T1000 (cell line): ENCODE measurements at places on chromosomes 11 and 22.
A peak's percentile ranks its signal among the peaks of the same experiment; 100 is the strongest.

- no peak for DNase-seq
These were observed 15.3 kb downstream of the TMPRSS6 start for GRCh38 chr22:37094239-37094638.

DNA sequence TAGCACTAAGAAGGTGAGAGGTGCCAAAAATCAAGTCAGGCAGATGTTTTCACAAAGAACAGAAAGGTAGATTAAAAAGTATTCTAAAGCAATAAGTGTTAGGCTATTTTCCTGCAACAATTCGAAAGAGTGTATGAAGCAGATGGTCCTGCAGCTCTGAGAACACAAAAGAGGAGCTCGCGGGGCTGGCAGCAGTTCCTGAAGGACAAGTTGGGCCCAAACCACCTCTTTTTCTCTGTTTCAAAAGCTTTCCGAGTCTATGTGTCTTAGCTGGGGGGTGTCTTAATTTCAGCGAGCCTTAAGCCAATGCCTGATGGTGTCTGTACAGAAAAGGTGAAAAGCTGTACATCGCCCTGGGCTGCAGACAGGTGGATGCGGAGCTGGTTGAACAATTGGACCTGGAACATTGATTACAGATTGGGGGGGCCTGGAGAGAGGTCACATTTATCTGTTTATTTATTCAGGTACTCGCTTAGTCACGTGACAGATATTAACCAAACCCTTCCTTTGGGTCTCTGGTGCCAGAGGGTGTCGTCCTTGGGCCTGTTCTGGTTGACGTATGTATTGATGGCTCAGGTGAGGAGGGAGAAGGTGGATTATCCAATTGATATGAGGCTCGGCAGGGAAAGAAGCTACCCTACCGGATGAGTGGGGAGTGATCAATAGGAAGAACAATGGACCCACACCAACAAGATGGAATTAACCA lies 24.7 kb downstream of the GRIK4 start:
- DNase-seq: no peak

DNA sequence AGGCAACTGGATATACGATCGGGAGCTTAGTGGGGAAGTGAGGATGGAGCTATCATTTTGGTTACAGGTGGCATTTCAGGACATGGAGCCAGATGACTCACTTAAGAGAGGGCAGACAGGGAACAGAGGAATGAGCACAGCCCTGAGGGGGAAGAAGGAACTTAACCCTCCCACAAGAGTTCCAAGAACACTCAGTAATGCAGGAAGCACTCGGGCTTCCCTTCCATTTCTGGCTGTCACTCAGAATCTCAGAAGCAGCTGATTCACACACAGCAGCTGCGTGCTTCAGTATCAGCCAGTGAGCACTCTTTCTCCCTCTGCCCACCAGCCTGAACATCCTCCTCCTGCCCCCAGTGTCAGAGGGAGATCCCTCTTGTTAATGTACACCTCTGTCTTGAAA lies 34.8 kb downstream of the EFCAB6 start:
- peak; percentile 5 for DNase-seq

DNA sequence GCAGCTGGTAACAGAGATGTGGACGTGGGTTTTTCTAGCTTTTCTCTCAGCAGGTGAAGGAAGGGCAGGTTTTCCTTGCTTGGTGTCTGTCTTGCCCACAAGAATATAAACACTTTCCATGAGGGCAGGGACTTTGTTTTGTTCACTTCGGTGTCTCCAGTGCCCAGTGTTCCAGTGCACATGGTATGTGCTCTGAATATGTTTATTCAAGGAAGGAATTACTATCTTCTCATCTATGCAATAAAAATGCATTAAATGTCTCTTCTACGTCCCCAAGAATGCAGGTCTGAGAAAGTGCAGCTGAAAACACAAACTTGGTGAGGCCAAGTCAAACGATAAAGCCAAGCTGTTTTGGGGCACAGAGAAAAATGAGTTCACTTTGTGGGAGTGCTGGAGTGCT lies 56.3 kb upstream of the PLET1 start:
- DNase-seq: no peak

DNA sequence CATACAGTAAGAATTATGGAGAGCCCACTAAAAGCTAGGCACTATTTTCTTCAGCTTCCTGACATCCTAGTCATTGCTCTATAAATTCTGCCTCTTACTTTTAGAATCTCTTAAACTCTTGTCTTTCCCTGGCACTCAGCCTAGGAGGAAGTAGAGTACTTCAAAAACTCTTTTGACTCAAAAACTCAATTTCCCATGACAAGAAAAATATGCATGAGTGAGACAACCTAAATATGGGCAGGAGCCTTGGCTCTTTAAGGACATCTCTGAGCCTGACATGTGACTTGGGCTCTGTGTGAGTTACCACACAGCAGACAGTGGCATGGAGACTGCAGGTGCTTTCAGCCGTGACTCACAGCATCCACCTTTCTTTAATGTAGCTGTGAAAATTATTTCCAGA lies 97.5 kb upstream of the CCDC179 start:
- no peak for DNase-seq

- DNase-seq: peak; percentile 54
These were observed 14.2 kb downstream of the TXN2 start for GRCh38 chr22:36467042-36467810.

DNA sequence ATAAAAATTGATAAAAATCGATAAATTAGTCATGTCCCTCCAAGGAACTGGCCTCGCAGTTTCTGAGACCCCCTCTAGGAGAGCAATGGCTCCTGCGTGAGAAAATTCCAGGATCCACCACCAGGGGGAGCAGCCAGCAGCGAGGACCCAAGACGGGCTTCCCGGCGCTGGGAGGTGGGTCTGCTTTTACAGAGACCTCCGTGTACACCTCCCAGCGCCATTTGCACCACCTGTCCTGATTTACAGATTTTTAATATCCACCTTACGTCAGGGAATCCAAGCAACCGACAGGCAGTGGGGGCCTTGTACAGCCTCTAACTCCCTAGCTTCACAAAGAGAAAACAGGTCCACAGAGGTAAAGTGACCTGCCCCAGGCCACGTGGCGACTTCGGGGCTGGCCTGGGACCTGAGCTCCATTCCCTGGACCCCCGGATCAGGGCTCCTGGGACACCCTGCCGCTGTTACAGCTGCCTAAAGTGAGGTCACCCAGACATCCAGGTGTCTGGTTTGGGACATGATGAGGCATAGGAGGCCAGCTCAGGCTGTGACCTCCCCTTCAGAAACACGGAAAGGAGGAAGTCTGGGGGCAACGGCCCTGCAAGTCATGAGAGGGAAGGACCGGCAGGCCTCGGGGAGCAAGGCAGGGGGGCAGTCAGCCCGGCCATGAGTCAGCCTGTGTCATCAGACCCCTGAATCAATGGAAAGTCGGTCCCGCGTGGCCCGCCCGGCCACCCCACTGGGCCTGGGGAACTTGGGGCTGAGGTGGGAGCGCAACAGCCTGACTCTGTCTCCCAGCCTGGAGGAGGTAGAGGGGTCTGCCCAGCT lies 3.5 kb downstream of the OSM start:
- peak; percentile 42 for DNase-seq

GRCh38 chr11:93528757-93529645 lies 14.2 kb downstream of the SMCO4 start:
- DNase-seq: no peak

- no peak for DNase-seq
These were observed 43.9 kb downstream of the PDHX start for GRCh38 chr11:34960277-34960676.

GRCh38 chr11:11966826-11967668 lies 41.4 kb downstream of the DKK3 start:
- DNase-seq: no peak

DNA sequence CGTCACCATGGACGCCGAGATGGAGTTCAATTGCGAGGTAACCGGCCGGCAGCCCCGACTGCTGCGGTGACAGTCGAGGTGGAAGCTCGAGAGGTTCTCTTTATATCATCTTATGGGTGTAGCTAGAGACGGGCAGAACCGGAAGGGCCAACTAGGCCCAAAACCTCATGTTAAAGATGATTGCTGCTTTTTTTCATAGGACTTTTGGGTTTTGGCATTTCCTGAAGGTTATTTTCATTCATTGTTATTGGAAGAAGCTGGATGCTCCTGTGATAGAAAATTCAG lies 585 bp downstream of the NF2 start:
- no peak for DNase-seq

GRCh38 chr11:122747351-122747781 lies 90.9 kb upstream of the CRTAM start:
- no peak for DNase-seq

GRCh38 chr11:104946907-104947306 lies 21.5 kb downstream of the CASP4 start:
- DNase-seq: no peak

DNA sequence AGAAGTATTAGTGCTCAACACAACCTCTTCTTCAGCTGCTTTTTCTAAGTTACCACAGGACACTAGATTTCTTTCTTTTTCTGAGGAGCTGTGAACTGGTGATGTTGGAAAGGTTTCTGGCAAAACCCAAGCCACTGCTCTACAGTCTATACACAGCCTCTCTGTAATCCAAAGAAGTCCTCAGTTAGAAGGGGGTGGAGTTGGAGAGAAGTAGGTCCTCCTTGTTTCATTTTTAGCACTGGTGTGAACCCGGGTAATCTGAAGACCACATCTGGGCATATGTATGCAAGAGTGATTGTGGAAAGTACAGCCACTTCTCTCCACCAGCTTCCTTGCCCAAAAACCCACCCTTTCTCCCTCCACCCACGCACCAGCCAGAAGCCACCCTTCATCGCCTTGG lies 1168.1 kb downstream of the LRRC4C start:
- no peak for DNase-seq

DNA sequence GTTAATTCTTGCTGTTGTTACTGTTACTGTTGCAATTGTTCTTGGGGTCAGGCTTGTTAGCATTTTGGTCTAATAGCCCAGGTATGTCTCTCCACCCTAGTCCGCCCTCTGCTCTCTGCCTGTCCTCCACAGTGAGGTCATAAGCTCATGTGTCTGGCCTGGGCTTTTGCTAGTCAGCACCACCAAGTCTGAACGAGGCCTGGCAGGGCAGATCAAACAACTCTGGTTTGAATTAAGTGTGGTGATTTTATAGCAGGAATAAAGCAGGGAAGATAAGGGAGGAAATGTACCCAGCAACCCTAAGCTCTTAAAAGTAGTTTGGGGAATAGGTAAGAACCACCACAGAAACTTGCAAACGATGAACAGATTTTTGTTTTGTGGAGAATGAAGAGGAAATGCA lies 98.7 kb downstream of the ABTB2 start:
- no peak for DNase-seq

GRCh38 chr11:46537537-46538295 lies 56.1 kb downstream of the AMBRA1 start:
- no peak for DNase-seq

- DNase-seq: no peak
These were observed 38.1 kb upstream of the CSNK2A3 start for GRCh38 chr11:11391169-11391568.

GRCh38 chr22:19802894-19803735 lies 42.5 kb downstream of the TBX1 start:
- no peak for DNase-seq

DNA sequence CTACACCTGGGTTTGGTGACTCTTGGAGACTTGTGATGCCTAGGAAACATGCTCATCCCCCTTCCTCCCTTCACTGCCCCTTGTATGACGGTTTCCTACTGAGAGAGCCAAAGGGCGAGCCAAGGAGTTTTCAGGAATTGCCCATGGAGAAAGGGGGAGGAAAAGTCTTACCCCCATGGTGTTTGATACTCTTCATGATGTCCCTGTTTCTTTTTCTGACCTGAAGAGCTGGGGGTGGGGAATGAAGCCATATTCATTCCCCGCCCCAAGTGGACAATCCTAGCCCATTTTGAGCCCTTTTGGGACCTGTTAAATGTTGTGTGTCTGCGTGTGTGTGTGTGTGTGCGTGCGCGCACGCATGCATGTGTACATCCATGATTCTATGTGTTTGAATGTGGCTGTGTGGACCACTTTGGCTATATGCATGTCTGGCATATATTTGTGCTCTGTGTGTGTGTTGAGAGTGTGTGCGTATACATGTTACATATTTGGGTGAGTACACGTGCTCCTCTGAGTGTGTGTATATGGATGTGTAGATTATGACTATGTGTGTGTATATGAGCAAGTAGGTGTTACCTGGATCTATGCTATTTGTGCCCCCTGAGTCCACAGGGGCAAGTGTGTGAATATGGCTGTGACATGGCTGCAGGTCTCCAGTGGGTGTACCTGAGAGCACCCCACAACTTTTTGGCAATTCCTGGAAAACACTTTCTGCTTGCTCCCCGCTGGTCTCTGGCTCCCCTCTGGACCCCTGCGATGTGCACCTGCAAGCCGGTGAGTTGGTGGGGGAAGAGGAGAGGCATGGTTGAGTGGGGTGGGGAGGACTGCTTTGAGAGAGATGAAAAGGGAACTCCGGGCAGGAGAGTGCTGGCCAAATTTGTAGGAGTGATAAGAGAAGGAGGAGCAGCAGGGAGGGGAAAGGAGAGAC lies 24.6 kb downstream of the OTOG start:
- DNase-seq: no peak

DNA sequence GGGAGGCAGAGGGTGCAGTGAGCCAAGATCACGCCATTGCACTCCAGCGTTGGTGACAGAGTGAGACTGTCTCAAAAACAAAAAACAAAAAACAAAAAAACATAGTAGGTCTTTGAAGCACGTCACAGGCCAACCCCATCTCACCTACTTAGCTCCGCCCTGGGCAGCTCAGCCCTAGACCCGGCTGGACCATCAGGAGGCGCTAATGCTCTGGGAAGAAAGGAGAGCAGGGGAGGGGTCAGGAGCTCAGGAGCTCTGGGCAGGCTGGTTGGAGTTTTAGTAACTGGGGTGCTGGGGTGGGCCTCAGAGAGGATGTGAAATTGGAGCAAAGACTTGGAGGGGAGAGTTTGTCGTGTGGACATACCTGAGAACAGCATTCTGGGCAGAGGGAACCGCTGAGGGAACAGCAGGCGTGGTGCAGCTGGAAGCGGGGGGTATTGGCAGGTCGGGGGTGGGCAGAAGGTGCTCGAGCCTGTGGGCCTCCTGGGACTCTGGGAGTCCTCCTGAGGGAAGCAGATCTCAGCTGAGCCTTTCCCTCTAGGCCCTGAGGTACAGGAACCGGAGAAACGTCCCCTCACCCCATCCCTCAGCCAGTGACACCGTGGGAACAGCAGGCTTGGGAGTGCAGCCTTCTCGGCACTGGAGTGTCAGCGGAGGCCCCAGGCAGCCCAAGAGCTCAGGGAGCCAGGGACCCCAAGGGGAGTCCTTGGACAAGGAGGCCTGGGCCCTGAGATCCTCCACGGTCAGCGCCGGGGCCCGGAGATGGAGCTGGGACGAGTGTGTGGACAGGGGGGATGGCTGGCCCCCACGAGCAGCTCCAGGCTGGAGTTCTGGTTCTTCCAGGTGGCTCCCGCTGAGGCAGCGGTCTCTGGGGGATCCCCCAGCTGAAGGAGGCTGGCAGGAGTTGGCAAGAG lies 2.2 kb upstream of the RPS6KA4 start:
- DNase-seq: no peak

GRCh38 chr22:49405590-49405989 lies 422.1 kb downstream of the BRD1 start:
- DNase-seq: no peak

DNA sequence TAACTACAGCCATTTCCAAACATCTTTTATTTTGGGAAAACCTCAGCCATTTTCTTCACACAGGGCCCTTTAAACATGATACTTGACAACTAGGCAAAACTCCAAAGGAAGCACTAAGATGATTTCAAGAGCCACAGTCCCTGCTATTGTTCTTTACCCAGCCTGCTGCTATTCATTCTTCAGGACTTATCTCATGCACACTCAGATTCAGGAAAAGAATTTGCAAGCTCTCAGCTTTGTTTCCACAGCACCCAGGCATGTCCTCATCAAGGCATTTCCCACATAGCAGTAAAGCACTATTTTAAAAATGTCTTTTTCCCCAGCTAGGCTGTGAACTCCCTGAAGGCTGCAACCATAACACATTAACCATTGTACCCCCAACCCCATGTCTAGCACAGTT lies 609.3 kb upstream of the CCDC90B start:
- no peak for DNase-seq
